Vagina (tissue), 2 donors: ENCODE measurements at places on chromosomes 2 and 18. TPM values are rescaled to one million over a fixed set of nuclear protein-coding genes. Genes with fewer than 3 reads are reported as not detected.

The ICOS gene
- 1.7 TPM for total RNA-seq

GRCh38 chr2:113141451-113141850, 14.1 kb downstream of the IL1RN start:
- H3K4me1 ChIP-seq = no peaks in the 10 kb centered on the region
- H3K36me3 ChIP-seq = no peaks in the 10 kb centered on the region
- no peaks in the 10 kb centered on the region for H3K27me3 ChIP-seq
- DNase-seq = no peak
- no peak overlapping the region for H3K4me3 ChIP-seq

The NTSR2 gene
- not detected for total RNA-seq

The SCN1A gene
- not detected for total RNA-seq

DNA sequence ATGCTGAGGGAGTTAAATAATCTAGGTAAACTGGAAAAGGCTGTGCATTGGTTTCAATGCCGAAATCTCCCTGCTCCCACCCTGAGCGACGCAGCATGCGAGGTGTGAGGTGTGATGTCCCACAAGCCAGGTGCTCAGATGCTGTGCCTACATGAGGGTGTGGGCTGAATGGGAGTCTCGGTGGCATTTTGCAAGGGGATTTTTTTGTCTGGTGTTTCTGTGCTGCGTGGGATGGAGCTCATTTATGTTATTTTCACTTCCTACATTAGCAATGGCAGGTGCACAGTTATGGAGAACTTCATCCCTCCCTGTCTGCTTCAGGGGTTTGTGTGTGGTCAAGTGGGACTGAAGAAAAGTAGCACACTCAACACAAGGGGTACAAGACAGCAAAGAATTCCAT, 110.2 kb upstream of the CCDC68 start:
- no peaks in the 10 kb centered on the region for H3K27me3 ChIP-seq
- H3K4me1 ChIP-seq = no peaks in the 10 kb centered on the region
- no peak for DNase-seq

DNA sequence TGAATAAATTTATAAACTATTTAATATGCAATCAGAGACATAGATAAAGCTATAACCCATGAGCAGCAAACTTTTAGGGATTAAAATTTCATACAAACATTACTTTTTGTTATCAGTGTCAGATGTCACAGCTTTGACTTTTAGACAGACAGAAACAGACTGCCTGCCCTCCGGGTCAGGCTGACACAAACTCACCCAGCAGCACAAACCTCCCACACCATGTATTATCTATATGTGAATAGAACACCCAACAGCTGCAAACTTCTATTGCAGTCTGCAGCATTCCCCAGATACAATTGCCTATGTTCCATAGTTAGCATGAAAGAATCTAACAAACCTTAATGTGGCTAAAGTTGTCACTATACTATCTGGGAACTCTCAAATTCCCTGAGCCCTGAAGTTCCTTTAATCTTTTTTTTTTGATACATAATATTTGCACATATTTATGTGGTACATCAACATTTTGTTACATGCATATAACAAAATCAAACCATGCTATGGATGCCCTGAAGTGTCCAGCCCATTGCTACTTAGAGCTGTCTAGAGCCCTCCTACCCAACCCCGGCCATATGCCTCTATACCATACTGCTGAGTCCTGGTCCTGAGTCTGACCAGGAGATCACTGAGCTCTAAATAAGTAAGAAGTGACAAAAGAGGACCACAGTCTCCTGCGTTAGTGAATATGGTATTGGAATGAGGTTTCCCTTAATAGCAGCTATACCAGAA, 214.4 kb downstream of the ZNF385B start:
- H3K27me3 ChIP-seq = no peaks in the 10 kb centered on the region
- no peak overlapping the region for H3K4me3 ChIP-seq
- no peak for DNase-seq
- H3K36me3 ChIP-seq = no peaks in the 10 kb centered on the region
- H3K4me1 ChIP-seq = no peaks in the 10 kb centered on the region
